ENCODE measurements at places on chromosomes 7 and 10.

DNA sequence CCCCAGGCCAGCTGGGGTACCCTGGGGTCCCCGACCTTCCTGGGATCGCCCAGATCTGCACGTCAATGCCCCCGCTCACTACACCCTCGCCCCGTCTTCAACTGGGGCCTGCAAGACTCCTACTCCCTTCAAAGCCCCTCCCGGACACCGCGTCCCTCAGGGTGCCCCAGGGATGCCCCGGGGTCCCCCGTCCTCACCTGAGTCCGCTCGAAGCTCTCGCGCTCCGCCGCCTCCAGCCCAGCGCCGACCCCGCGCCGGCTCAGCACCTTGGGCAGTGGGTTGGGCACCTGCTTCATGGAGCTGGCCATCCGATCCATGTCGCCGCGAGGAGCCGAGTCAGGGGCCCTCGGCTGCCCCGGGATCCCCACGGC, at the start of gene HIP1:
HIP1 (minus strand) TSS at position 338 of the 371 bp plus-strand sequence; CDS start at position 317, 21 bp downstream.
- no peak for DNase-seq

DNA sequence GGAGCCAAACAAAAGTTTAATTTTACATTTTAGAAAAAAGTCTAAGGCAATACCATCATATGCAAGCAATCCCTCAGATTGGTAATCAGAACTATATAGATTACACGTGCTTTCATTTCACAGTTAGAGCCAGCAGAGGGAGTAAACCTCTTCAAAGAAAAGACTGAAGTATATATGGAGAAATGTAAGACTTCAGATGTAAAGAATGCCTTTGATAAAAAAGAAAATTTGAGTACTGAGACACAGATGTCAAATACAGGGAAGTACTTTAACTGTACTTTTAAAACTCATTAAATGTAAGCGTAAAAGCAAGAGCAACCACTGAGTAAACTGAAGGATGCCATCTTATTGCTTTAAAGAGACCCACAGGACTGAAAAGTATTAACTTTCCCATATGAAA, 101.4 kb upstream of the FAM133B start:
- DNase-seq, result no peak

DNA sequence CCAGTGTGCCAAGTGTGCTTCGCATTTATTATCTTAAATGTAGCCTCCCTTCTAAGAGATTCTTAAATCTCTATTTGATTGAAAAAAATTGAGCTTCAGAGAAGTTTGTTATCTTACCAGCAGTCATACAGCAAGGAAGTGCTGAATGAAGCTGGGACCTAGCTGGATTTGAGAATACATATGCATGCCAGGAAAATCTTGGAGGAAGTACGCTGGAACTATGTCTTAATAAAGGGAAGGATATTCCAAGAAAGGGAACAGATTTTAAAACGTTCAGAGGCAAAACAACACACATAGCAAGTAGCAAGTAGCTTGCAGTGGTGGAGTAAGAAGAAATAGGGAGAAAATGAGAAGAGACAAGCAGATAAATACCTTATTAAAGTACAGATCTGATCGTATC, 1.5 kb downstream of the CFAP70 start:
- no peak for DNase-seq

- DNase-seq, result no peak
Measured at GRCh38 chr10:84924131-84924530, 595.7 kb downstream of the CCSER2 start.

DNA sequence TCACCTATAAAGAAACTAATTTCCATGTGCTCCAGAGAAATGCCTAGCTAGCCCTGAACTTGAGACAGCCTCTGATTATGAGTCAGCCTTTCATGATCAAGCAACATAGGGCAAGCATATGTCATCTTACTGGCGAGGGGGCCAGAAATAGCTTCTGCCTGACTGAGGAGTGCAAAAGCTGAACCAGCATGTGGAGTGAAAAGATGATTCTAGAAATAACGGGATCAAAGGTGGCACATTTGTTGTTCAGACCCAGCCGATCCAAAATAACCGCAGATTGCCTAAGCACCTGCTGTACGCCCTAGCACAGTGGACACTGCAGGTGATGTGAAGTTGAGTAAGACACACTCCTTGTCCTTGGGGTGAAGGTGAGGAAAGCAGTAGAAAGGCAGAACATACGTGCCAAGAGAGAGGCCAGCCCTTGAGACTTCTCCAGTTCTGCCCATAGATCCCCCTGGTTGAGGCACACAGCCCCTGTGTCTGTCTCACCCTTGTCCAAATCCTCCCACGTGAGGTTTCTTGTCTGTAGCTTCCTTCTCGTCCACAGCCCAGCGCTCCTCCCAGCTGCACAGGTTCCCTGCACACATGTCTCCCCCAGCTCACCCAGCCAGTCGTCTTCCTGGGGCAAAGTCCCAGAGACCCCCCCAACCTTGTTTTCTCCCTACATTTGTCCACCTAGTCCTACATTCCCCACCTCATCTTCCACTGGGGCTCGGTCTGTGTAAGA, 2.8 kb upstream of the BCL7B start:
- no peak for DNase-seq

Data from pulmonary artery endothelial cell (primary cell).